Stimulated activated CD4-positive, alpha-beta T cell treated with anti-CD3 and anti-CD28 coated beads, Interleukin-4, amount 100 ng/mL, for 1 hour (primary cell): ENCODE measurements at places on chromosomes 2 and 18.

DNA sequence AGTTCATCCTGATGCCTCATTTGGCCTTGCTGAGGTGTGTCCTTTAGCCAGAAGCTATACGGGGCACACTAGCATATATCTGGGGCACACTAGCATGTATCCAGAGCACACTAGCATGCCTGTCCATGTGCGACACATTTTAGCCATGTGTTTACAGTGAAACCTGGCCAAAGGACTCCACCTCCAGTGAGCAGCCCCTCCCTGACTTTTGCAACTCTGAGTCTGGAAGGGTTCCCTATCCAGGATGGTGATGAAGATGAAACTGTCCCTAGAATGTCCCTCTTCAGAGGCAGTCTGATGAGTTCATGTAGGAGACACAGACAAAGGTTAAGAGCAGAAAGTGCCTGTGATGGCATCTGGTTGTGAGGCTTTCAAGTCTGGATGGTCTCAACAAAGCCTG, 61.4 kb upstream of the LGALSL start:
- no peak for DNase-seq

GRCh38 chr2:44744961-44745892, 196.3 kb upstream of the SIX3 start:
- no peak for DNase-seq

GRCh38 chr2:28030600-28030999, 140.1 kb downstream of the BABAM2 start:
- DNase-seq = no peak

DNA sequence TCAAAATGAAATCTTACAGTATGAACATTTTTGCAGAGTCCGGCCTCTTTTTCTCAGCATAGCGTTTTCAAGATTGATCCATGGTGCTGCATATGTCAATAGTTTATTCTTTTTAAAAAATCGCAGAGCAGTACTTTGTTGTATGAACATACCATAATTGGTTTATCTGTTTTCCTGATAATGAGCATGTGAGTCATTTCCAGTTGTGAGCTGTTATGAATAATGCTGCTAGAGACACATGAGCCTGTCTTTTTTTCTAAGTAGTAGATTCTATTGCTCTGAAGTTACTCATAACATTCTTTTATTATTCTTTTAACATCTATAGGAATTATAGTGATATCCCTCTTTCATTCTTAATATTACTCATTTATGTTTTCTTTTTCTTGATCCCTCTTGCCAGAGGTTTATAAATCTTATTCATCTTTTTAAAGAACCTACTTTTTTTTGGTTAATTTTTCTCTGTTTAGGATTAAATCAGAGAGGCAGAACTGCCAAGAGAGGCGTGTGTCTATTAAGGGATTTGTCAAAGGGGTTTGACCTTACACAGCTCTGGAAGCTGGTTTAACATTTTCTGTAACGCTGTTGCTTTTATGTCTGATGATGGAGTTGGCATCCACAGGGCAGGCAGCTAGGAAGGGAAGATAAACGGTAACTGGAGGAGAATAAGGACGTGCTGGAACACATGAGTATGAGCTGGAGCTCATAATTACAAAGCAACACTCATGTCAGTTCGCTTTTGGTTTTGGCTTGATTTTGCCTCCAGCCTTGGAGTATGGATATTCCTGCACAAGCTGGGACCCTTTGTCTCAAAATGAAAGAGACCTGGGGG, 47.4 kb downstream of the MGAT5 start:
- DNase-seq = no peak

GRCh38 chr18:48529796-48530195, 9.0 kb upstream of the CTIF start:
- DNase-seq = no peak

- DNase-seq = no peak
These were observed 44.2 kb upstream of the MFF start for GRCh38 chr2:227280895-227281294.

DNA sequence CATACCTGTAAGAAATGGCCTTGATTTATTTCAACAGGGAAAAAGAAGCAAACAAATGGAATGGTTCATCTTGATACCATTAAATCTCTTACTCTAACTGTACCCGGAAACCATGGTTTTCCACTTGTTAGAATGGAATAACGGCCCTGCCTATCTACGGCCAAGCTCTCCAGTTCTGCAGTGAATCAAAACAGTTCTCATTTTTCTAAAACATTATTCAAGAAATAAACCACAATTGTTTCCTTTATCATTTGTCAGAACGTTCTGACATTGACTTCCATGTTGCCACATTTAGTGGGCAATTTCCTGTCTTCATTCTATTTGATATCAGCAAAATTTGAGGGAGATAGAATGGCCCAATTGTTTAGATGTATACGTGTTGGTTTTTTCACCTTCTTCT, 118.8 kb upstream of the CDH19 start:
- no peak for DNase-seq

DNA sequence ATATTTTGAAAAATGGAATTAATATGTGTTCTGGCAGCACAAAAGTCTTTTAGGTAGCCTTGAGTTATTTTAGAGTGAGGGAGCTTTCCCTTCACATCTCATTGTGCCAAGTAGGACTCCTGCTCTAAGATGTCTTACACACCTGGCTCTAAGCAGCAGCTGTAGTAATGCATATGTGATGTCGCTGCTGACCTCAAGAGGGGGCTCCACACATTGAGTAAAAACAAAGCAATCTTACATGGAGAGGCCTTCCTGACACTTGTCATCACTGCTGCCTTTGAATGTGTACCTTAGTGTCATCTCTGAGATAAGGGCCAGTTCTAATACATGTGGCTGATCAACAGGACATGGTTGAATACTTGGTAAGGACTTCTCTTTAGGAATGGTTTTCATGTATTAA, 75.8 kb downstream of the ACTR3 start:
- DNase-seq = peak; percentile 19

DNA sequence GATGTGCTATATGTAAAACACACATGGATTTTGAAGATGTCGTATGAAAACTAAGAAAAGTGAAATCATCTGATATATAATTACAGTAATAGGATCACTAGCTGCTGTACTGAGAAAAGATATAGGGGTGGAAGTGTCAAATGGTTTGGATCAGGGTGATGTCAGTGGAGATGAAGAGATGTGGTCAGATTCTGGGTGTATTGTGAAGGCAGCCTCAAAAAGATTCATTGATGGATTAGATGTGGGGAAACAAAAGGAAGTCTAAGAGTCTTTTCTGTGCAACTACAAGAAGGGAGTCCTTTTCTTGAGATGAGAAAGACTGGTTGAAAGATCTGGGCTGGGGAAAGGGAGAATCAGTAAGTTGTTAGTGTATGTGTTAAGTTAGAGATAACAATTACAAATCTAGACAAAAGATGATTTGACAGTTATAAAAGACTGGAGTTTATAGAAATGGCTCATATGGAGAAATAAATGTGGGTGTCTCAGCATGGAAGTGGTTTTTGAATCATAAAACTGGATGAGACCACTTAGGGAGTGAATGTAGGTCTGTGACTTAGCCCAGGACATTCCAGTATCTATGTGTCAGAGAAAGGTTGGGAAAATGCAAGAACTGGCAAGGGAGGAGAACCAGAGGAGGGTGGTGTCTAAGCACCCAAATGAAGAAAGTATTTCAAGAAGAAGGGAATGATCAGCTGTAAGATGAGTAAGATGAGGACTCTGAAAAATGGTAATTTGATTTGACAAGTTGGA, 347.4 kb downstream of the PARD3B start:
- no peak for DNase-seq

GRCh38 chr2:222912117-222912516, 51.3 kb downstream of the ACSL3 start:
- DNase-seq = no peak
